ENCODE measurements at places on chromosomes 5 and 9.
A peak's percentile ranks its signal among the peaks of the same experiment; 100 is the strongest.

DNA sequence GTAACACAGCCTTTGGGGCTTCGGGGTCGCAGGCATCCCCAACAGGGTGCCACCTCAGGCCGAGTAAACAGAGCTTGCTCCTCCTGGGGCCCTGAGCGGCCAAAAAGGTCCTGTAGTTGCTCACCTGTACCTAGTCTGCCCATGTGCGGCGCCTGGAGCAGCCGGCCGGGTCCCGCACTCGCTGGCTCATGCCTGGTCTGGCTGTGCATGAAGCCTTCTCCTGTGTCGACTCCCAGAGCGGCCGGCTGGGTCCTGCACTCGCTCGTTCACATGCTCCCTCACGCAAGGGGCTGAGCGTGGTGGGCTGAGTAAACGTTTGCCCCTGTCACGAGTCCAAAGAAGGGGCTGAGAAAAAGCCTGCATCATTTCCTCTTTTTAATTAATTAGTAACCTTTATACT lies 162.4 kb upstream of the TUT7 start:
- DNase-seq = no peak

- DNase-seq = no peak
These were observed 391.1 kb downstream of the ARHGEF28 start for GRCh38 chr5:74017112-74017511.

DNA sequence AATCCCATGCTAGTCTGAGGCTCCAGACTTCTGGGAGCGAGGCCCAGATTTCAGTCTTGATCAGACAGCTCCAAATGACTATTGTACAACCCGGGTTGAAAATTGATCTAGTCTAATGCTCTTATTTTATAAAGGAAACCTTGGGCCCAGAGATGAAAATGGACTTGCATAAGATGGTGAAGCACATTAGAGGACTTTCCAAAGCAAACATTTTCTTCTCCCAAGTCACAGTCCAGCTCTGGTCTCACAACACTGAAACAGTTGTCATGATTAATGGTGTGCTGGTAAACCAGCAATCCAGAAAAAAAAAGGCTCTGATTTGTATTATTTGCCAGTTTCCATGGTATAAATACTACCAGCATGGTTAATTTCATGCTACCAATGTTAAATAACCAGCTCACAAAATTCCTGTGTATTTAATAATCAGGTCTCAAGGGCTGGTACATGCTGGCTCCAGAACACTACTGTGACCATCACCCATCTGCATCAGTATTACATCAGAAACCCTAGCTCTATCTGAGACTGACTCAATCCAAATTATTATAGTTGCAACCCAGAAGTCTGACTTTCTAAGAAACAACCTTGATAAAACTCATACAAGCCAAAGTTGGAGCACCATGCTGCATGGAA lies 32.5 kb upstream of the ABLIM3 start:
- DNase-seq = no peak

DNA sequence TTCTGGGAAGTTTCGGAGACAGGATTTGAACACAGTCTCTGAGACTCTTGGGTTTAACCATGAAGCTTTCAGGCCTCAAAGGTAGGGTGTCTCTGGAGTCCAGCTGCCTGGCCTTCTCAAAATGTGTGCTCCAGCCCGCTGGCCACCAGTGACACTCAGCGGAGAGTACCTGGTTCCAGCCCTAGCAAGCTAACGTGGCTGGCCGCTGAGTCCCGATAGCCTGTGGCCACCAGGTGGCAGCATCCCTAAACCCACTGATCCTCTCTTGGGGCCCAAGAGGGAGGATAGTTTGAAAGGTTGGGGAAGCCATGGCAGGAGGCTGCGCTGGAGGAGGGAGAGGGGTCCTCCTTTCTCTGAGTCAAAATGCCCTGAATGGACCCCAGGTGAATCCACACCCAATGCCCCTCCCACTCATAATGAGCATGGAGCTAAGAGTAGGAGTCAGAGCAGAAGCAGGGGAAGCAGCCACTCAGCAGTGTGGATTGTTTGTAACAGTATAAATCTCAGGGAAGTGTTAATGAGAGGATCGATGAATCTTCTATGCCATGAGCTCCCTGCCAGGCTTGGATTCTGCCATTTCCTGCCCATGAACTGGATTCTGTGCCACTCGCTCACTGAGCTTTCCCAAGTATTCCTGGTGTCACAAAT lies 5.4 kb upstream of the TIFAB start:
- DNase-seq = peak; percentile 49

DNA sequence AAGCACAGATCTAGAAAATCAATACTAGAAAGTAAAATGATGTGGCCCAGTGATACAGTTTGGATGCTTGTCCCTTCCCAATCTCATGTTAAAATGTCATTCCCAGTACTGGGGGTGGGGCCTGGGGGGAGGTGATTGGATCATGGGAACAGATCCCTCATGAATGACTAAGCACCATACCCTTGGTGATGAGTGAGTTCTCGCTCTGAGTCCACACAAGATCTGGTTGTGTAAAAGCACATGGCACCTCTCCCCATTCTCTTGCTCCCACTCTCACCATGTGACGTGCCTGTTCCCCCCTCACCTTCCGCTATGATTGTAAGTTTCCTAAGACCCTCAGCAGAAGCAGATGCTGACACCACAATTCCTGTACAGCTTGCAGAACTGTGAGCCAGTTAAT lies 234.2 kb upstream of the CDH6 start:
- DNase-seq = no peak

GRCh38 chr9:93686127-93686879 lies 109.9 kb downstream of the PHF2 start:
- DNase-seq = no peak

DNA sequence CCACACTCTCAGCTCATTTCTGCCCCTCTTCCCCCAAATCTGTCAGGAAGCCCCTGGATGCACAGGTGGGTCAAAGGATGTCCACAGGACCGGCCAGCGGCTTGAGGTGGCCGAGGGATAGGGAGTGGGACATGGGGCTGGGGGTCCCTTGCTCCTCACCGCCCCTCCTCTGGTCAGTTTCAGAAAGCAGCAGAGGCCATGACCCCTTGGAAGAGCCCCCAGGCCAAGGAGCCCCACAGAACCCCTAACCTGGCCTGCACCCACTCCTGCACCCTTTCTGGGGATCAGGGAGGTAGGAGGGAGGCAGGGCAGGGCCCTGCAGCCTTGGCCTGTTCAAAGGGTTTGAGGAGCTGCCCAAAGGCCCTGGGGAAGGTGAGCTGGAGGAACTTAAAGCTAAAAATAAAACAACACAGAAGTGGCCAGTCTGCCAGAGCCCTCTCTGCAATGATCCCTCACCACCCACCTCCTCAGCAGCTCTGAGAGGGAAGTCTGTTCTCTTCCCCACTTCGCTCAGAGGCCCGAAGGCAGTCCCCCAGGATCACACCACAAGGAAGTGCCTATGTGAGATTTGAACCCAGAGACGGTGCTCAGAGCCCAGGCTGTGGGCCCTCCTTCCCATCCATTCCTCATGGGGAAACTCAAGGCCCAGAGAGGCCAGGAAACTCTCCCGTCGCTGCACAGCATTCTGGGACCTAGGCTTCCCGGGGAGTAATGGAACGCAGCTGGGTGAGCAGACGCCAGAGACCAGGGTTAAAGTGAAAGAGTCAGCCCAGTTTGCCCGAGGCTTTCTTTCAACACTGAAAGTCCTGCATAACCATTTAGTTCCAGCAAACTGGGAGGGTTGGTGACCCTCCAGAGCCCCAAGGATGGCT lies 910 bp downstream of the ENG start:
- DNase-seq = no peak

DNA sequence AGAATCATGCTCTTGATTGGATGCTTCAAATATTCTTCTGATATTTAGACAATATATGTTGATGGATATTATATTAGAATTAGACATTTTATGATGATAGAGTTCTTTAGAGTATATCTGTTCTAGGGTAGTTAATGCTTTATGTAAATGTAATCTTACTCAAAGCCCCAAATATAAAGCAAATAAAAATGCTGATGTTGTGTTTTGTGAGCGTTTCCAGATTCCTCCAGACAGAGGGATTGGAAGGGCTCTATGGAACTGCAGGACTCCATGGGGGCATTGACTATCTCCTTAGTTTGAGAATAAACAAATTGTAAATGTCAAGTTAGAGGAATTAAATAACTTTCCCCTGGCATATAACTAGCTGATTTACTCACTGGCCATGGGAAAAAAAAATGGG lies 184.5 kb downstream of the MRPS30 start:
- DNase-seq = no peak

DNA sequence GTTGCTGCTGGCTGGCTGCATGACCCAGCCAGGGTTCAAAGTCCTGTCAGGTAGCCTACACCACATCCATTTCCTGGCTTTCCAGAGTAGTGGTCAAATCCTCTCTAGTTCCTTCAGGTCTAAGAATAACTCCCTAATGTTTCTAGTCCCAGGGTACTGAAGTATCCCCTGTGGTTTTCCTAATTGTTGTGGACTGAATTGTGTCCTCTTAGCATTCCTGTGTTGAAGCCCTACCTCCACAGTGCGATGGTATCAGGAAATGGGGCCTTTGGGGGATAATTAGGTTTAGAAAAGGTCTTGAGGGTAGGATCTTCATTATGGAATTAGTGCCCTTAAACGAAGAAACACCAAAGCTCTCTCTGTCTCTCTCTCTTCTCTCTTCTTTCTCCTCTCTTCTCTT lies 191.8 kb upstream of the CCNG1 start:
- DNase-seq = no peak

DNA sequence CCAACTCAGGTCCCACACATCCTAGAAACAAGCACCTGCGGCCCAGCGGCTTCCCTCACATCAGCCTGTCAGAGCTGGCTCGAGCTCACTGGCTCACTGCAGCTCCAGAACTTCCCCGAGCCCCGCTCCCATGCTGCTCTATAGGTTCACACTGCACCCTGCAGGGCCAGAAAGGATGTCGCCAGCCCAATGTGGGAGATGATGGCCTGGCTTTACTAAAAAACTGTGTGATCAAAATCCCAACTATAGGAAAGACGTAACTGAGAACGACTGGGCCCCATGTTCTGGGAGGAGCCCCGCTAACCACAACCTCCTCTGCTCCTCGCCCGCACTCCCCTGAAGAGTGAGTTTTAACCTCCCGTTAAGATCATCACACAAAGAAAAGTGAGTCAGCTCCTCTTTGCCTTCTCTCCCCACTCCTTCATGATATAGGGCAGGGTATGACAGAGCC lies 4.6 kb downstream of the SURF4 start:
- peak; percentile 65 for DNase-seq

DNA sequence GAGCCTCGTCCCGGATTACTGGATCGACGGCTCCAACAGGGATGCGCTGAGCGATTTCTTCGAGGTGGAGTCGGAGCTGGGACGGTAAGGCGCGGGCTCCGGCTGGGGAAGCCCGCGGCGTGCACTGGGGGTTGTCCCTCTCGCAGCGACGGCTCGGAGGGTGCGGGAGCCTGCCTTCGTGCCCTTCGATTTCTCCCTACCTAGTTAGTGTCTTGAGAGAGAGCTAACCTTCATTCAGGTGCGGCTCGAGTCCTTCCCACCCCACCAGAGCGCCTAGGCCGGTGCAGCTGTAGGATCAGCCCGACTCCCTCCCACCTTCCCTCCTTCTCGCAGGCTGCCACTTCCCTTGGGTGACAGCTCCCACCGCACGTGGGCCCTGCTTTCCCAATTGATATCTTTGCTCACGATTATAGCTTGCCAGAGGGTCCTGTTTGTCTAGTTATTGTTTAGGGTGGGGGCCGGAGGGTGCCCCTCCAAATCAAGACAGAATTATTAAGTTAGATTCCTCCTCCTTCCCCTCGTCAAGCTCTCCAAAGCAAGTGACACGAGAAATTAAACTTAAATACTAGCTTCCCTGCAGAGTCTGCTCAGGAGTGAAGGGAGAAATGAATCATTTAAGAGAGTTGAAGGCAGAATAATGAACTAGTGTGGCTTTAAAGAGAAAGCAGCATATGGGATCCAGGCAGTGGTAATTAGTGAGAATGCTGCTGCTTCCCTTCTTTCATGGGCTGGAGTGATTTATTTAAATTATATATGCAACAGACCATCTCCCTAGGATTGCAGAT lies 569 bp downstream of the CAMK4 start:
- DNase-seq = no peak

DNA sequence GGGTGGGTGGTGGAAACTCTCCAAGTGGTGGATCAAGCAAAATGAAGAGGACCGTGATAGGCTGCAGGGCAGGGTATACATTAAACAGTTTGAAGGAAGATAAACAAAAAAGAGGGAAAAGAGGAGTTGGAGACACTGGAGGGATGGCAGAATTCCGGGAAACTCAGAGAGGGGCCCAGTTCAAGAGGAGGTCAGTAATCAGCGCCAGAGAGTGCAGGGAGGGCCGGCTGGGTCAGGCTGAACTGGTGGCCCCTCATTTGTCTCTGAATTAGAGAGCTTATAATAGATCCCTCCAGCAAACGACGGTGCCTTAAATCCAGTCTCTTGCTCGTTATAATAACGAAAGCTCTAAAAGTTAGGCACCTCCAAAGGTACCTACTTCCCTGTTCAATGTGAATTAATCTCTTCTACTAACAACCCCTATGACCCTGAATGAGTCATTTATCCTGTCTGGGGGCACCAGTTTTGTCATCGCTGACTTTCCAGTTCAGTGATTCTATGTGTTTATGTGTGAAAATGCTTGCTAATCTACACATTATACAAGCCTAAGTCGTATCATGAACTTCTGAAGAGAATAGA lies 2.4 kb upstream of the ZSWIM6 start:
- no peak for DNase-seq

DNA sequence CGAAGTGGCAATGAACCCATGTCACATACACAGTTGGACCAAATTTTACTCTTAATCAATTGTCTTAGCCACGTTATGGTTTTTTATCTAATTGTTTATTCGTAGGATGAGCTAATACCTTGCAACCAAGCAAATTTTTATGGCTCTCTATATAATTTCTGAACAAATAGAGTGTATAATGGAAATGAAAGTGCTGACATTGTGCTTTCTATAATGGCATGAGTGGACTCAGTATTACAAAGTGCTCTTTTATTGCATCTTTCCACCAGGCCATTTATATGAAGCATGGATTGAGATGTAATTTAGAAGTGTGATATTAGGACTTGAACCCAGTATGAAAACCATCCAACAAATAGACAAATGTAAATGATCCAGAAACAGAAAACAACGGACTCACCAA lies 1096.0 kb downstream of the DTWD2 start:
- DNase-seq = no peak

GRCh38 chr5:138635265-138635664 lies 60.1 kb upstream of the HSPA9 start:
- no peak for DNase-seq

GRCh38 chr9:94821098-94821887 lies 94.8 kb downstream of the AOPEP start:
- DNase-seq = no peak

- DNase-seq = no peak
These were observed 10.4 kb downstream of the LRRC8A start for GRCh38 chr9:128892221-128892921.

- DNase-seq = no peak
These were observed 18.1 kb downstream of the SLC1A1 start for GRCh38 chr9:4508246-4508906.

DNA sequence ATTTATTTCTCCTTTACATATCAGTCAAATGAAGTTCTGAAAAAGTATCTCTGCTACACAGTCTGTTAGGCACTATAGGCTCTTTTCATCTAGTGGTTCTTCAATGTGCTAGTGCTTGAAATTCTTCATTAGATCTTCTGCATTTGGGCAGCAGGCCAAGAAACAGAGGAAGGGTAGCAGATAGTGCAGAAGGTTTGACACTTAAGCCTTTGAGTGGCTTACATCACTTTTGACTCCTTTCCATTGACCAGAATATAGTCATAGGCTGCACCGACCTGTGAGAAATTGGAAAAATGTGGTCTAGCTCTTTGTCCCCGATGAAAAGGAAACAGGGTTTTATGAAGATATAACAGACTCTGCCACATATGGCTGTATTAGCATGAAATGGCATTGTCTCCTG lies 459.5 kb upstream of the PTGER4 start:
- DNase-seq = no peak
